HS-5 (cell line): ENCODE measurements at places on chromosomes 5 and 9.
A peak's percentile ranks its signal among the peaks of the same experiment; 100 is the strongest.

DNA sequence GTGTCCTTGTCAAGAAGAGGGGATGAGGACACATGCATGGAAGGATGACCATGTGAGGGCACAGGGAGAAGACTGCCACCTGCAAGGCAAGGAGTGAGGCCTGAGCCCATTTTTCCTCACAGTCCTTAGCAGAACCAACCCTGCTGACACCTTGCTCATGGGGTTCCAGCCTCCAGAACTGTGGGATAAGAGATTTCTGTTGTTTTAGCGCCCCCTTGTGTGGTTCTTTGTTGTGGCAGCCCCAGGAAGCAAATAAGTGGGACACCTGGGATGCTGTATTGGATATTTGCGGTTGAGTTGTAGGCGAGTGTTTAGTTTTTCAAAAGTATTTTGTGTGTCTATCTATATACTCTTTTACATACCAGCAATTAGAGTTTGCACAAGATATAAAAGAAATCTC lies 206.4 kb downstream of the NXNL2 start:
- no peak for DNase-seq

GRCh38 chr5:170277867-170278281 lies 19.7 kb downstream of the LCP2 start:
- DNase-seq = no peak

DNA sequence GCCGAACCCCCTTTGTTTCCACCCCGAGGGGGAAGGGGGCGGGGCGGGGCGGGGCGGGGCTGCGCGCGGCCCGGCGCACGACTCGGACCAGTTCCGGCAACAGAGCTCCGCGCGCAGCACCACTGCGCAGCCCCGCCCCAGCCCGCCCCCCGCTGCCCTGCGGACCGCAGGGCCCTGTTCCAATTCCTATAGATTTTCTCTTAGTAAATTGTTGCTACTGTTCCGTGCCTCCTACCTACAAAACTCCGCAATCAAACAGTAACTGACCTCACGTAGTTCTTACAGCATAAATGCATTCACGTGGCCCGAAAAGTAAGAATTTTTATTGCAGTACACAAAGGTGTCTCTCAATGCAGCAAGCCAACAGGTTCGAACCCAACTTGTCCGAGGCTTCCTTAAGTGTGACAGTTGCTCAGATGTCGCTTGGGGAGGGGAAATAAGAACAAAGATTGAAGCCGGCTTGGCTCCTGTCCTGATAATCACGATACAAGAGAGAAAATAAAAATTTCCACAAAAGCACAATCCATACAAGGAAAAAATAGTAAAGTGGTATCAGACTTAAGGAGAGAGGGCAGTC lies 1.2 kb upstream of the RNF38 start:
- peak; percentile 35 for DNase-seq

DNA sequence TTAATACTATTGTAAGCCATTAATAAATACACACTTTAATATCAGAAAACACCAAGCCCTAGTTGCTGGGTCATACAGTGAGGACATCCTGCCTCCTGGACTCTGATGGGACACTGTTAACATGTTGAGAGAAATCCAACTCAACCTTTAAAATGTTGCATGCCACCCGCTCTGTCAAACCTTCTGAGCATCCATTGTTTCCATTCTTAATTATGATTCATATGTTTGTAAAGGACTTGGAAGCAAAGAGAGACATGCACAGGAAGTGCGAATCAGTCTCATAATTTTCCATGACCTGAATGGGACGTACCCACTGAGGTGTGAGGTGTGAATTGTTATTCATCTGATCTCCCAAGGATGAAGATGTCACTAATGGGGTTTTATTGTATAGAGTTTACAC lies 186.4 kb downstream of the CAAP1 start:
- no peak for DNase-seq

DNA sequence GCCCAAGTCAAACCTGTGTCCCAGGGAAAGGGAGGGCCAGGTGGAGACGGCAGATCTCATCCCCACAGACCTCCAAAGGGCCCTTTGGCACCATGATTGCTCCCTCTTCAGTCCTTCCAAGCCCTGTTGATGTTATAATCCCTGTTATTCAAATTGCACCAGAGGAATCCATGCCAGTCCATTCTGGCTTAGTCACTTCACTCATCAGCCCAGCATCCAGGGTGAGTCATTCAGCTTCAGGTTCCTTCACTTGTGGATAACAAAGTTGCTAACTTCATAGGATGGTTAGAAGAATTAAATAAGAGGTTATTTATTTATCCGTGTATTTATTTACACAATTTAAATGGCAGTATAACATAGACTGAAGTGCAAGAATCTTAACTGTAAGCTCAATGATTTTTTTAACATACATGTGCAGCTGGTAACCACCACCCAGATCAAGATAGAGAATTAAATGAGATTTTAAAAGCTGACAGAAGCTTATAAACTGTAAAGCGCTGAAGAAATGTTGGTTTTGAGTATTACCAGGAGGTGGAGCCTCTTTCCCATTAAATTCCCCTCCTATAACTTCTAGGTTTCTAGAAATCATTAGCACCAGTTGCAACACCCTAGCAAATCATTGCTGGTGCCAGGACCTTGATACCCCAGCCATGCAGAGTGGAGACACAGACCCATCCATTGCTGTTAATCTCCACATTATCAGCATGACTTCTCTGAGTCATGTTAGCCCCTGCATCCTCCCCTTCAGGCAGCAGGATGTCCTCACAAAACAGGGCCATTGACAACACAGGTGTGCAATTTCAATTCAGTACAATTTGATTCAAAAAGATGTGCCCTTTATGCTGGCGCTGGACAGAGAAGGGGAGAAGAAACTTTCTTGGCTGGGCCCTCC lies 77.4 kb downstream of the SEC61B start:
- peak; percentile 55 for DNase-seq

DNA sequence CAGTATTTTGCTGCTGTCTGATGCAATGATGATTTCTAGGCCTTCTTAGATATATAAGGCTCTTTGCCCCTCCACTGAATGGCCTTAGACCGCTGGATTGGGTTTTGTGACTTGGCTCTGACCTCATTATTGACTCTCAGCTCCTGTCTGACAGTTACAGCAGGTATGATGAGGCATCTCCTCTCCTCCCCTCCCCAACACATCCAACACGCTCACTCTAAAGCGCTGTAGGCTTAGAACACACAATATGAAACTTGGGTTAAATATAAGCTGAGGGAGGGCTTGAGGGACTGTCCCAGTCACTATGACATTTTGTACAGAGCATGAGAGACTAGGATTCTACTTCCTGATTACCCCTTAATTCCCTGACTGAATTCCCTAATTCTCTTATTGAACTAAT lies 18.8 kb upstream of the CER1 start:
- no peak for DNase-seq

DNA sequence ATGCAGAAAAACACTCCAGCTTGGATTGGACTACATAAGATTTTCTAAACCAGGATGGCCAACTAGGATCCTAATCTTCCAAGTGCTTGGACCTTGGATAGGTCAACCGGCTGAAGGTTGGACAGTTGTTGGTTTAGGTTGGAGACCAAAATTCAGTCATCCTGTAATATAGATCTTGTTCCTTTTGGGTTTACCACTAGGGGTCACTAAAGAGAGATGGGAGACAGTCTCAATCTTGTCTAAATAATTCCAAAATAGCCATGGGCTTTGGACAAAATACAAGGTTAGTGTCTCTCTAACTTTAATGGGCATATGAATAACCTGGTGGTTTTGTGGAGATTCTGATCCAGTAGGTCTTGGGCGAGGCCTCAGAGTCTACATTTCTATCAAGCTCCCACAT lies 148.7 kb upstream of the ERCC6L2 start:
- DNase-seq = peak; percentile 45

DNA sequence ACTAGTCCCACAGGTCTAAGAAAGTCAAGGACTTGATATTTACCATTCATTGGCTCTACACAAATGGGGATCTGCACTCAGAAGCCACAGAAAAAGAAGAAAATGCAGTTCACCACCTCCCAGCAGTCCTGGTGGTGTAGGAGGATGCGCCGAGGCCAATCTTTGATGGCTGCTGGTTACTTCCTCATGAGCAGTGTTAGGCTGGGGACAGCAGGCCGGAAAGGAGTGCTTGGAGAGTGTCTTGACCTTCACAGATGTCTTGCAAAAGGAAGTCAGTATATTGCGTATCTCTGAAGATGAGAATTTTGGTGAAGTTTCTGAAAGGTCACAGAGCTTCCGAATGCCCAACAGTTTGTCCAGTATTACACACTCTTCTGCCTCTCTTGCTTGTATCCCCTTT lies 597.0 kb downstream of the EBF1 start:
- no peak for DNase-seq

- DNase-seq = no peak
Measured at GRCh38 chr5:143142596-143143435, 260.7 kb downstream of the NR3C1 start.

DNA sequence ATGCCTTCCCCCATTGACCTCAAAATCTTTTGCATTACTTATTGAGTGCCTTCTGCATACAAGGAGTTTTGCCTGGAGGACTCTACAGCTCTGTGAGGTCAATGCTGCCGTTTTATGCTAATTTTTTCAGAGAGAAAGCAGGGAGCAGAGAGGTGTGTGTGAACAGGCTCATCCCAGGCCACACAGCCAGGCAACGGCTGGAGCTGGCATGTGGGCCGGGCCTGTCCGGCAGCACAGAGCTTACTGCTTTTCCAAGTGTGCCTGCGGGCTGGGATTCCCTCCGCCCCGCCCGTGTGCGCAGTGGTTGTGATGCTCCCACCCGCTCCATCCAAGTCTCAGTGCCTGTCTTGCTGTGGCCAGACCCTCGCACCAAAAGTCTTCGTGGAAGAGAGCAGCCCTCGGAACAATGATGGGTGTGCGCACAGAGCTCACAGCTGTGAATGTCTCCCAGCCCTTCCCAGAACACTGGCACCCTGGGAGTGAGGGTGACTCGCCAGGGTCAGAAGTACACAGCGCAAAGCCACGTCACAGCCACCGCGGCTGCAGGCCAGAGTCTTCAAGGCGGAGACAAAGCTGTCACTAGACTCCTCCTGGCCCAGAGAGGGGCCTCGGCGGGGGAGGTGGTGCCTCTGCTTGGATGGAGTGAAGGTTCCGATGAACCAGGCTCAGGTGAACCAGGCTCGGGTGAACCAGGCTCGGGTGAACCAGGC lies 82.8 kb downstream of the COL5A1 start:
- DNase-seq = no peak

GRCh38 chr9:28927691-28928090 lies 1354.4 kb upstream of the C9orf72 start:
- DNase-seq = no peak

DNA sequence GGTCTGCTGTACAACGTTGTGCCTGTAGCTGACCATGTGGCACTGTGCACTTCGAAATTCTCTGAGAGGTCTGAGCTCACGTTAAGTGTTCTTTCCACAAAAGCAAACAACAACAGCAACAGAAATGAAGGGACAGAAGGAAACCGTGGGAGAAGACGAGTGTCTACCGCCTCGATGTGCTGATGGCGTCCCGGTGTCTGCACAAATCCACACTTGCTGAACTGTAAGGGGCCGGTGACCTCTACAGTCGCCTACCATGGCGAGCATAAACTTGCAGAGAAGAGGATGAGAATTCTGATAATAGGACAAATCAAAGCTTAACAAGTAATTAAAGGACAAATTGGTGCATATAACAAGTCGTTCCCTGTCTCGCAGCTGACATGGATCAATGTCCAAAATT lies 114.0 kb downstream of the ADAMTS2 start:
- DNase-seq = no peak

GRCh38 chr9:35664531-35665470 lies at the start of gene ARHGEF39:
ARHGEF39 (minus strand) TSS chr9:35665195; CDS start chr9:35665169, 26 bp downstream.
- DNase-seq = no peak

DNA sequence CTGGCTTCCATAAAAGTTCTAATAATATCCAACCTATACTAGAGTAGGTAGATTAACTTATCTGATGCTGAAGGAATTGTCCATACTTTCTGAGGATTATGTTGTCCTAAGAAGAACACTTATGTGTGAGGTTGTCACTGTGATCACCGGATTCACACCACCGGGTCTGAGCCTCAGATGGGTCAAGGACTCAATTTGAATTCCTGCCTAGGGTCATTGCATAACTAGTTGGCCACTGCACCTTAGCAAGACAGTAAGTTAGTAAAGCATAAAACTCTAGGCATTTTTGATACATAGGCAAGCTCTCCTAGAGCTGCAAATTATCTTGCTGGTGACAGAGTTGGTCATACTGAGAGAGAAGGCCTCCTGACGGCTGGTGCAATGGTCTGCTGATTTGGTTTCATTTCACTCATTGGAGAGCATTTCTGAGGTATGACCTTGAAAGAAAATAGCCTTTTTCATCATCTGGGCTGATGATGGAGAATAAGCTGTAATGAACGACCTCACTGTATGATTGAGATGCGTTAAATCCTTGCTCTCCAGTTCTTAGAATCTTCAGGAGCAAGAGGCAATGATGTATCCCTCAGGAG lies 72.0 kb upstream of the CKMT2 start:
- DNase-seq = no peak

DNA sequence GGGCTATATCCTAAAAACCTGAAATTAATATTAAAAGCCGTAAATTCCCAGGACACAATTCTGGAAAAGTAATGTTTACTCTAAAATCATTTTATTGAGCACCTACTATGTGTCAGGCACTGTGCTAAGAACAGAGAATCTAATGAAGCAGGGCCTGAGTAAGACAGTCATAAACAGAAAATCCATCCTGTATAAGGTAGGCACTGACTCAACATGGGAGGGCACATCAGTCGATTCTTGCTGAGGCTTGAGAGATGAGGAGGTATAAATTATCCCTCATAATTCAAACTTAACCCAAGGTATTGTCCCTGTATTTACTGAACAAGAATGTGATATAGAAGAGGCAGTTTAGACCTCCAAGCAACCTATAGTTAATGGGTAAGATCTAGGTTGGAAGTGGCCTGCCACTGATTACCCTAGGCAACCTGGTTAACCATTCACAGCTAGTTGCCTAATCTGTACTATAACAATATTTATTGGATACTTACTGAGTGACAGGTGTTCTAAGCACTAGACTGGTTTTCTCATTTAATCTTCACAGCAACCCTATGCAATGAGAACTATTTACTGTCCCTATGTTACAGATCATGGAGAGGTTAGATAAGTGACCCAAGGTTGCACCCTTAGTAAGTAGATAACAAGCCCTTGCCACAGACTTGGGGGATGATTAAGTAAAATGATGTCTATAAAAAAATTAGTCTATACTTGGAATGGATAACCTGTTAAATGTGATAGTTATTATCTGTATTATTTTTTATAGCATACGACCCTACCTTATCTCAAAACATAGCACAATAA lies 317.7 kb downstream of the PDE4D start:
- DNase-seq = no peak

- no peak for DNase-seq
Measured at GRCh38 chr5:40823459-40823858, 11.6 kb downstream of the RPL37 start.

DNA sequence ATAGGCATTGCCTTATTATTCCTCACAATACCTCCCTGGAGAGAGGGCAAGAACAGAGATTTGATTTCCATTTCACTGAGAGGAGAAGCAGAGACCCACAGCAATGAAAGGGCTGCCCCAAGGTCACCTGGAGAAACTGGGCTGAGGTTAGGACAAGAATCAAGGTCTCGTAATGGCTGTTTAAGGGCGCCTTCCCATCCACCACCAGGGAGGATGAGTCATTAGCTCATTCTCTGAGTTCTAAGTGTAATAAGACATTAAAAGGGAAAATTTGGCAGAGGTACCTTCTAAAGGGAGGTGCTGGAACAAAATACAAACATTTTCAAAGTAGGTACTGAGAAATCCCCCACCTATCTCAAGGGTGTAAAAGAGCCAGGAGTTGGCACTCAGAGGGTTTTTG lies 52.6 kb upstream of the TCERG1 start:
- DNase-seq = no peak
